Activated CD4-positive, alpha-beta T cell treated with anti-CD3 and anti-CD28 coated beads for 36 hours (primary cell): ENCODE measurements at places on chromosomes 2 and 18. TPM values are rescaled to one million over a fixed set of nuclear protein-coding genes. Genes with fewer than 3 reads are reported as not detected.

- peak; percentile 57 for DNase-seq
Observed at GRCh38 chr18:6920099-6920955, 190.8 kb downstream of the ARHGAP28 start.

DNA sequence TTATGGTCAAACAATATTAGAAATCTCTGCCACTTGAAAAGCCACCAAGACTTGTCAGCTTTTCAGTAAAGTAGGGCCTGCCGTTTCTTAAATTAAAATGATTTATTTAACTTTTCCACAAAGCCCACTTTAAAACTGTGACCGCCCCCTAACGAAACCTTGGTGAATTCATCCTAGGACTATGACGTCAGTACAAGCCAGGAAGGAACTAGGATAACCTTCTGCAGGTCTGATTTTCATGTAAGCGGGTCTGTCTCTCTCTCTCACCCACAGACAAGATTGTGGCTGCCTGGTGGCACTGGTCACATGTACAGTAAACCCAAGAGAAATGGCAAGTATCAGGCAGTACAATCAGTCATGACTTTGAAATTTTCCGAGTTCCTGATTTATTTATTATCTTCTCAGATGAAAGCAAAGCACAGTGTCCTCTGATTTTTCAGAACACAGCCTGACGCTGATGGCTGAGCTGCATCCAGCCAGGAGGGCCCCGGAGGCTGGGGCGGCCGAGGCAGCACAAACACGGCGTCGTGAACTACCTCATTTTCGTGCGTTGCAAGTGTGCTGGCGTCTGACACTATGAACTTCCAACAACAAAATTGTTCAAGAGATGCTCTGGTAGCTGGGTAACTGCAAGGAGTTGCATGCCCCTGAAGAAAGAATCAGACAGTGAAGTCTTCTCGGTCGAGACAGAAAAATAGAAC, 18.9 kb downstream of the SALL3 start:
- no peak for DNase-seq

Gene FBXO36
- 1.5 TPM for total RNA-seq

DNA sequence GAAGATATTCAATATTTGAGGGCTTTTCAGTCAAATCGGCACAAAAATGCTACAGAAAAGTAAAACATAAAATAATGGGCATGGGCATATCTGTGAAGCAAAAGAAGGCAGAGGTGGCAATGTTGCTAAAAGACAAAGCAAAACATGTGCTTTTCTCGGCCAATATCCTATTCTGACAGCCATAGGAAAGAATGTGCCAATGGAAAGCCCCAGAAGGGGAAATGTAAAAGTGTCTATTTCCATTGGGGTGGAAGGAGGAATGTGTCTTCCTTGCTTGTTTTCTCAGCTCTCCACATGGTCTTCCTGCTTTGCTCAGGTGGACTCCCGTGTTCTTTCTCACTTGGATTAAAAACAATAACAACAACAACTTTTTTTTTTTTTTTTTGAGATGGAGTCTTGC, 13.7 kb upstream of the PER2 start:
- DNase-seq: no peak

- no peak for DNase-seq
Observed at GRCh38 chr2:8315531-8316165, 366.2 kb upstream of the ID2 start.

- DNase-seq: no peak
Observed at GRCh38 chr2:39120521-39120770, 405 bp downstream of the SOS1 start.

Gene HOXD11
- total RNA-seq: not detected

DNA sequence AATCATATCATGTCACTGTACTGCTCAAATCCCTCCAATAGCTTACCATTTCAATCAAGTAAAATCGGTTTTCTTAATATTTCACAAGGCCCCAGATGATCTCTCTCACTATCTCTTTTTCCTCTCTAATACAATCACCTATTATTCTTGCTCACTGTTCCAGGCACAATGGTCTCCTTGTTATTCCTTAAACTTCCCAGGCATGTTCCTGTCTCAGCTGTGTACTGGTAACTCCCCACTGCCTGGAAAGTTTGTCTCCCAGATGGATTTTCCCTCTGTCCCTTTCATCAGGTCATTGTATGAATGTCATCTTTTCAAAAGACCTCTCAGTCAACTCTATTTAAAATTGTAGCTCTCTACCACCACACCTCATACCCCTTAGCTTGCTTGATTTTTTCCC, 30.7 kb upstream of the FANCL start:
- DNase-seq: no peak

Gene LBX2
- not detected for total RNA-seq

GRCh38 chr2:138274421-138275291, 226.9 kb upstream of the SPOPL start:
- DNase-seq: no peak

GRCh38 chr18:59685501-59685900, 11.7 kb downstream of the CCBE1 start:
- DNase-seq: no peak

Gene MSH6
- total RNA-seq: 166 TPM
